ENCODE measurements at places on chromosomes 7 and 10. TPM values are rescaled to one million over a fixed set of nuclear protein-coding genes. Genes with fewer than 3 reads are reported as not detected.
A peak's percentile ranks its signal among the peaks of the same experiment; 100 is the strongest.

- DNase-seq, result peak; percentile 68
Observed at GRCh38 chr10:131579251-131580071, 267.9 kb upstream of the TCERG1L start.

JAKMIP3 gene
- total RNA-seq, result 1.6 TPM

DNA sequence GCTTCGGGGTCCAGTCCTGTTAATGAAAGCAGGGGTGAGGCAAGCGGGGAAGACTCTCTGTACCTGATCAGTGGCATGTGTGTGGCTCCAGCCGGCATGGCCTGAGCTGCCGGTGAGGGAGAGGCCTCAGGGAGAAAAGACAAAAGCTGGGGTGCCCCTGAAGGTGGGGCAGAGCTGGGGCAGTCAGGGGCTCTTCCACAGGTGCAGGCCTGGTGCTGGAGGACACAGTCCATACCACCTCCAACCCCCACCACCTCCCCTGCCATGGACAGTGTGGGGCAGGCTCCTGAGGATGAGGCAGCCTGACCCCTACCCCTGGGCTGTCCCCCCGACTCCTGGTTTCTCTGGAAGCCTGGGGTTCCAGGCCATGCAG lies 129.5 kb downstream of the LHPP start:
- peak; percentile 66 for DNase-seq

DNA sequence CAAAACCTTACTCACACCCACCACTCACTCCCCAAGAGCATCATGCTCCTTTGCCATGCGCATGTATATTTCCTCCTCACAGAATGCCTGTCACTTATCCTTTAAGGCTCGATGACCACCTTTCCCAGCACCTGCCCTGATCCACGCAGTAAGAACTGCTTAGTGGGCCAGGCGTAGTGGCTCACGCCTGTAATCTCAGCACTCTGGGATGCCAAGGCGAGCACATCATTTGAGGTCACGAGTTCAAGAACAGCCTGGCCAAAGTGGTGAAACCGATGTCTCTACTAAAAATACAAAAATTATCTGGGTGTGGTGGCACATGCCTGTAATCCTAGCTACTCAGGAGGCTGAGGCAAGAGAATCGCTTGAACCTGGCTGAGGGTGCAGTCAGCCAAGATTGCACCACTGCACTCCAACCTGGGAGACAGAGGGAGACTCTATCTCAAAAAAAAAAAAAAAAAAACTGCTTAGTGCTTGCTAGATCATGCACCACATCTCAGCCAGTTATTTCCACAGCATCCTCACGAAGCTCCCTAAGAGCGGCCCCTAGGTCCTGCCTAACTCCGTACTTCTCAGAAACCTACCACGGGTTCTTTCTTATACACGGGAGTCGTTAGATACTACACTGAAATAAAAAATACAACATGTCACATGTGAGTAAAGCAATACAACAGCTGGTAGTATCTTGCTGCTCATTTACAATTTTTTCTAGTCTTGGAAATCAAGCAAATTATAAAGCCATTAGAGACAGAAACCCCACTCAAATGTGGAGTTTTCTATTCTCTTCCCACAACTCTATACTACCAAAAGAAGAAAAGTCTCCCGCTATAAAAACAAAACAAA lies 37.2 kb downstream of the CYTH3 start:
- DNase-seq, result no peak

- no peak for DNase-seq
Observed at GRCh38 chr7:148286150-148286549, 304.4 kb upstream of the C7orf33 start.

- DNase-seq, result peak; percentile 65
Observed at GRCh38 chr7:272108-272615, 17.8 kb upstream of the FOXL3 start.

DNA sequence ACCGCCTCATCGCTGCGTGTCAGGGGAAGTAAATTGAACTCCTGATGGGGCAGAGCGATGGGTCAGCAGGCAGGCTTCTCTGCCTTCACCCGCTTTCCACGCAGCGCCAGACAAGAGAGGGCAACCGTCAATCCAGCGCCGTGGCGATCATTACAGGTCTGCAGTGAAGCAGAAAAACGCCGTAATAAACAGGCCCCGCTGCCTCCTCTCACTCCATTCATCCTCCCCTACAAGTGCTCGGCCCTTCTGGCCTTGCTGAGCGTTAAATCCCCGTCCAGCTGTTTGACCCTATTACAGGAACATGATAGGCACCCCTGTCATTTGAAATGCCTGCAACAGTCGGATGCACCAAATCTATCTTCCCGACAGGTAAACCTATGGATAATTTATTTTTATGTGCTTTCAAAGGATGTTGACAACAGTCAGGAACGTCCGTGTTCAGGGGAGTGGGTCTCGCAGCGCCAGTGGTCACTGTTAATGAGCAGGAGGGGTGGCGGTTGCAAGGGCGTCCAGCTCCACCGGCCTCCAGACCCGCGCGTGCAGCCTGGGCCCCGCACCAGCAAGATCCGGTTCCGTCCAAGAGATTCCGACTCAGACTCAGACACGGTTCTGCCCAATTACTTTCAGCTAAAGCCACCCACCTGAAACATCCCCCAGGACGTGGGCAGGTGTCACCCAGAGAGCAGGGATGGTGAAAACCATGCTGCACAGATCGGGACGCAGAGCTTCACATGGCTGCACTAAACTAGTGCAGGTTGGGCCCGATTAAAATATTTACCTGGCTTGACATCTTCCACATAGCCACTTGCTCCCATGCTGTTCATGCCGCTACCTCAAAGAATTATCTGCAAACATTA lies 508.0 kb upstream of the MGMT start:
- DNase-seq, result peak; percentile 83
